Stimulated activated CD8-positive, alpha-beta memory T cell treated with anti-CD3 and anti-CD28 coated beads, Interleukin-7, amount 100 ng/mL, for 4 hours (primary cell): ENCODE measurements at places on chromosomes 16 and 17.
A peak's percentile ranks its signal among the peaks of the same experiment; 100 is the strongest.

- DNase-seq, result no peak
Observed at GRCh38 chr16:87288753-87289362, 28.3 kb downstream of the C16orf95 start.

DNA sequence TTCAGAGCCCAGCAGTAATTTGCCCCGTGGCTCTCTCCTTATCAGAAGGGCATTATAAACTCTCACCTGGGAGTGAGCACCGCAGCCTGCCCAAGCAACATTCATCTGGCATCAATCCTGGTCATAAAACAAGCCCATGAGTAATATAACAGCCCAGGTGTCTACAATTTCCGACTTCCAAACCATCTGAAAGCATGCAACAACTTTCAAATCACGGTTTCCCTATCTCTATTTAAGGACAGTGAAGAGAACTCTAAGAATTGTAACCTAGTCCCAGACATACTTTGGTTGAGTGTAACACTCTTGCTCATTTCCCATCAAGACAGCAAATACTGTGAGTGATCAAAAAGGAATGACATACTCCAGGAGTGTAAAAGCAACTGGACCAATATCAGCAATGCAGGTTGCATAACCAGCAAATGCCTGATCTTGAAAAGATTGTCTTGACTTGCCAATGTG, 487.4 kb upstream of the SOX9 start:
- no peak for DNase-seq

DNA sequence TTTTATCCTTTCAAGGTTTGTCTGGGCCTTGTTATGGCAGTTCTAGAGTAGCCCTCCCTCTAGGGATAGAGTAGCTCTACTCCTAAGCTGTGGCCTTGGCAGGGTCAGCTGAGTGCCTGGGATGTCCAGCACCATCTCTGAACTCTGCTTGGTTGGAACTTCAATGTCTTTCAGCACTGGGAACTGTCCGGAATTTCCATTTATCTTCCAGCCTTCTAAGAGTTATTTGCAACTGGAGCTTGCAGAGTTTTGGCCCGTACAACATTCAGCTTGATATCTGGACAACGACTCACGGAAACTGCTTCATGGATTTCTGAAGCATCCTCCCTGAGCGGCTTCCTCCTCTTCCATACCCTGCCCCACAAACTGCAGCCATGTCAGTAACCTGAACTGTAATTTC, 22.9 kb downstream of the MMD start:
- no peak for DNase-seq

- no peak for DNase-seq
Observed at GRCh38 chr16:23330161-23330560, 28.1 kb downstream of the SCNN1B start.

DNA sequence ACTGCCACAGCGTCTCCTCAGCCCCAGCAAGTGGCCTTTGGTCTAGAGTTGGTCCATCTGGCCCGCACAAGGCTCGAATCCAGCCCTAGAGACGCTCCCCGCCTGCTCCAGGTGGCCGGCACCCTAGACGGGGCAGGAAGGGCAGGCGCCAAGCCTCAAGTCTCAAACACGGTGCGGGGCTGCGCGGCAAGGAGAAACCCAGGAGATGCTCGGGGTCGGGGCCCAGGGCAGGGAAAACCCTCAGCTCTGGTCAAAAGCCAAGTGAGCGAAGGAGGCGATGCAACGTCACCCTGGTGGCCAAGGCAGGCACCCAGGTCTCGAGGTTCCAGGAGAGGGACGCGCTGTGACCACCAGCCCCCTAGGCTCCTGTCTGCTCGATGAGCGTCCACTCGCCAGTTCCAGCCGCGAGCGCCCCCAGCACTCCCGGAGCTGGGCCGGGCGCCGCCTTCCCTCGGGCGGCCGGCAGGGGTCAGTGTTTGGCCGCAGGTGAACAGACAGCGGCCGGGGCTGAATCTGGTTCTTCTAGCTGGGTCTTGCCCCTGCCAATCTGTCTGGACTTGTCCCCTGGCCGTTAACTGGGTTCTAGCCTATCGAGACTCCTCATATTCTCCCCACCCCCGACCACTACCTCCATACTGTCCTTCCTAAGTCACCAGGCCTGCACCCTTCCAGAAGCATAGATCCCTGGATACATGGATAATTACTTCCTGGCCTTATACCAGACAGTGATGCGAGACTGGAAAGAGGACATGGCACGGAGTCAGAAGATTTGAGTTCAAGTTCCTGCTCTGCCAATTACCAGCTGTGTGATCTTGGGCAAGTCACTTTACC, 44.0 kb downstream of the PRAC1 start:
- DNase-seq, result peak; percentile 14

- peak; percentile 39 for DNase-seq
Observed at GRCh38 chr17:32998111-32998886, 6.7 kb downstream of the SPACA3 start.

DNA sequence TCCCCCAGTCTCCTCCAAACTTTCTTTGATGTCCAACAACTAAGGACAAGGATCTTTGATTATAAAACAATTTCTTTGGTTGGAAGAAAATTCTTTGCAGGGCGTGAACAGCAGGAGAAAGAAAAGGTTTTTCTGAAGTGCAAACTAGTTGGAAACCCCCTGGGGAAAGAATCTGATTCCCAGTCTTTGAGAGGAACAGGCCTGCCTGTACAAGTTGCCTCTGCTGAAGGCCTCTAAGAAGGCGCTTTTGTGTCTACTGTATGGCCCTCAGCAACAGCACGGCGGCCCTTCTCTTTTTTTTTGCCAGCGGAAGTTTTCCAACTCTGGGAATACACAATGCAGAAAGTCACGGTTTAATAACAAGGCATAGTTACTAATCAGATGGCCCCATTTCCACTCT, 14.0 kb downstream of the RNF43 start:
- DNase-seq, result no peak

GRCh38 chr17:28047806-28048205, 5.3 kb downstream of the NLK start:
- DNase-seq, result no peak

DNA sequence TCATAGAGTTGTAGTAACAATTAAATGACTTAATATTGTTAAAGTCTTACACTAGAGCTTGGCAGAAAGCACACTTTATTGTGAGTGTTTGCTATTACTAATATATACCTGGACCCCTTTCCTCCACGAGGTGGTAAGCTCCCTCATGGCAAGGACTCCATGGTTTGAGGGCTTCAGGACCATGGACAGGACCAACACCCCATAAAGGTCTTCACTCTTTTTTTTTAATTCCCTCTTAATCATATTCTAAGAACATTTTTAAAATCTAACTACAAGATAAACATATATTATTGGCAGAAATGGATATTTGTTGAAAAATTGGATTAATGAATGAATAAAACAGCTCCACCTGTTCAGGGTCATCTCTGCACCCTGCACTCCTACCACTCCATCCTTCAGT, 154.5 kb downstream of the CBLN1 start:
- no peak for DNase-seq

GRCh38 chr16:87046235-87046634, 271.0 kb downstream of the C16orf95 start:
- no peak for DNase-seq

- DNase-seq, result no peak
Observed at GRCh38 chr16:70578035-70578434, 54.4 kb downstream of the SF3B3 start.

- DNase-seq, result no peak
Observed at GRCh38 chr17:77354420-77354669, 213.6 kb downstream of the SEC14L1 start.

- DNase-seq, result no peak
Observed at GRCh38 chr16:19717314-19717713, 713 bp downstream of the KNOP1 start.

DNA sequence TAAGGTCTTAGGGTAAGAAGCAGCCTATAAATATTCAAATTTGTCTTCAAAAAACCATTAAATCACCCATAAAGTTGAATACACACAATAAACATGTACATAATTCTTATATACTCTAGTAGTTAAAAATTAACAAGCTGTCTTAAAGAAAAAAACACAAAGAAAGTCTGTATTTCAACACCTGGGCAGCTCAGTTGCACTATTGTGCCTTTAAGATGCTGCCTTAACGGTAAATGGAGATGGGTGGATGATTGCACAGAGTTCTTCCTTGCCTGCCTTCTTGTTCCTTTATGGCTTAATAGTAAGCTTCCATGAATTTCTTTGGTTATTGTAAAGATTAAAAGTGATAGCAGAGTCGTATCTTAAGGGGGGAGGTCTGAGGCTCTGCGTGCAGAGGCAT, 105.1 kb downstream of the TOX3 start:
- DNase-seq, result no peak

GRCh38 chr17:79036596-79036995, 12.6 kb downstream of the C1QTNF1 start:
- DNase-seq, result no peak

DNA sequence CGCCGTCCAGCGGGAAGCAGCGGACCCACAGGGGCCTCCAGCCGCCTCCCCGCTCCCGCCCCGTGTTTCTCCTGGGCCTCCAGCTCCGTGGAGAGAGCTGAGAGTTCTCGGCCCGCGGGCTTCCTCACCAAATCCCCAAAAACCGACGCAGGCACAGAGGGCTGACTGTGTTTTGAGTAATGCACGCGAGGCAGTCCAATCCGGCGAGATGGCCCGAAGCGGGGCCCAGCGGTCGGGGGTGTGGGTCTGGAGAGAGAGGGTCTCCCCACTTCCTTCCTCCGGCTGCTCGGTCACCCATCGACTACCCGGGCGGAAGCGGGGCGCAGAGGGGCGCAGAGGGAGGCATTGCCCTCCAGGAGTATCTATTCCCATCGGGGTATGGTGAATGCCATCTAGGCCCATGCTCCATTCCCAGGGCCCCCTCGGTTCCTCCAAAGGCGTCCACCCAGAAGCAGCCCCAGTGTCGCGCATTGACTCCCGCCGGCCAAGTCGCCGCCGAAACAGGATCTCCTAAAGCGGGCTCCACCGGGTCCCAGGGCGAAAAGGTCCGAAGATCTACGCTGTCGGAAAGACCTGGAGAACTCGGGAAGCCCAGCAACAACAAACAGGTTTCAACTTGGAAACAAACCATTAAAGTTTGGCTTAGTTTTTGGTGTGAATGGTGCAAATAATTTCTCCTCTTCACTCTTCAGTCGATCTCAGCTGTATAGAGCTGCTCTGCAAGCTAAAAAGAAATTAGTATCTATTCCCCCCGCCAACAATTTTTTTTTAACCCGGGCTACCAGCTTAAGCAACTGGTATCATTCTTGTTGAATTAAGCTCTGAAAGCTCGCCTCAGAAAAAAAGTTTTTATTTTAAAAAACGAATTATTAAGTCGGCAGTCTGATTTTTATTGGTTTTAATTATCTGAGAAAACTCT, 19.2 kb upstream of the HOXB13 start:
- no peak for DNase-seq

GRCh38 chr17:76032073-76032779, 5.1 kb upstream of the EVPL start:
- no peak for DNase-seq

DNA sequence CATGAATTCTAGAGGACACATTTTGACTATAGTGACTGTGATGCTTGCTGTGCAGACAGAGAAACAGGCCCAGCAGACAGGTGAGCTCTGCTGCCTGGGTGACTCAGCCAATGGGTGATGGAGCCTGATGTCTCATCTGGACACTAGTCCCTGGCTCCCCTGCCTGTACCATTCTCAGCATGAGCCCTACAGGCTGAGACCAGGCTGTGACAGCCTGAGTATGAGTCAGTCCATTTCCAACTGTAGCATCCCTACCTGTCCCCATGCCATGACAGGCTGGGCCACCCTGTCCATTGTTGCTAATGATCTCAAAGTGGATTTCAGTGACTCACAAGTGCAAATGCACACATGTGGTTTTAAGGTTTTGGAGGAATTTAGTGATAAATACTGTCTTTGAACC, 102.5 kb upstream of the EEF2KMT start:
- no peak for DNase-seq

DNA sequence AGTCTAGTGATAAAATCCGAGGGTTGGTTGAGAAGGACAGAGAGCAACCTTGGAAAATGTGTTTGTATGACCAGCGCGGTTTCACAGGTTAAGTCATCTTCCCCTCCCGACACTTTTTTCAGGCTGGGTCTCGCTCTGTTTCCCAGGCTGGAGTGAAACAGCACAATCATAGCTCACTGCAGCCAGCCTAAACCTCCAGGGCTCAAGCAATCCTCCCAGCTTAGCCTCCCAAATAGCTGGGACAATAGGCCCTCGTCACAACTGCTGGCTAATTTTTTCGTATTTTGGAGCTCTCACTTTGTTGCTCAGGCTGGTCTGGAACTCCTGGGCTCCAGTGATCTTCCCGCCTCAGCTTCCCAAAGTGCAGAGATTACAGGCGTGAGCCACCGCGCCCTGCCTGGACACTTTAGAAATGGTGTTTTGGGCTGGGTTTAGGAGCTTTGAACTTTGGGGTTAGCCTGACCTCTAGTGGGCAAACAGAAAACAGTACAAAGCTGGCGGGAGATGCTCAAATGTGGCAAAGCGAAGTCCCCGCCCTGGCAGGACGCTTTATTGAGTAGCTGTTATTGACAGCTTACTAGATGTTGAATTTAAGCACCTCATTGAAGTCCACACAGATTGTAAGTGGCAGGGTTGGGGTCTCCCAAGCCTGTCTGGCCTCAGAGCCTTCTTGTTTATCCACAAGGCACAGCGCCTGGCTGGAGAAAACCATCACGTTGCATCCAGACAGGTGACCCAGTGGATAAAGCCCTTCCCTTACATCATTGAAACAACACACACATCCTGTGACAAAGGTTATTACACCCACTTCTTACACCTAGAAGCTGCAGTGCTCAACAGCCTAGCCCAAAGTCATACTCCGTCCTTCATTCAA, 34.7 kb upstream of the RBBP6 start:
- peak; percentile 16 for DNase-seq

- DNase-seq, result no peak
Observed at GRCh38 chr16:30395992-30396585, 869 bp downstream of the ZNF48 start.

- DNase-seq, result no peak
Observed at GRCh38 chr17:74870512-74870911, 2.3 kb downstream of the FDXR start.

DNA sequence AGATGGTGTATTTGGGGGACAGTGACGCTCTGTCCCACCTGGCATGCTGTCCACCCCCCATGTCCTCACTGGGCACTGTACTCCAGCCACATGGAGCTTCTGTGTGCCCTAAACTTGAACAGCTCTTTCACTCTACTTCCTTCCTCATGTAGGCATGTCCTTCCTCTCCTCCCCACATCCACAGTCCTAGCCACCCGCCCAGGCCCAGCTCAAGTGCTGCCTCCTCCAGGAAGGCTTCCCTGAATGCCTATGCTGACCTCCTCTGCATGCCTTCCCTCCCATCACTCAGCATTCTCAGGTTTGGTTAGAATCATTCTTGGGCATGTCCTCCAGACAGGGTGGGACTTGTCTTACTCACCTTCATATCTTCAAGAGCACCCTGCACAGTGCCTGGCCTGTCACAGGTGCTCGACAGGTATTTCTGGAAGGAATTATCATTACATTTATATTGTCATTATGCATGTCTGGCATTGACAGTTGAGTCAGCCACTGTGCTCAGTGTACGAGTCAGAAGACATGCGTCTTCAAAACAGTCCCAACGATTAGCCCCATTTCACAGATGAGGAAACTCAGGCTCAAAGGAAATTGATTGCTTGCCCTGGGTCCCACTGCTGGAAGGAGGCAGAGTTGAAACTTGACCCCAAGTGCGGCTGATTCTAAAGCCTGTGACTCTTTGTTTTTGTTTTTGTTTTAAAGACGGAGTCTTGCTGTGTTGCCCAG, 42.1 kb upstream of the TOB1 start:
- no peak for DNase-seq
